Tibial nerve (tissue), 4 donors: ENCODE measurements at places on chromosomes 2 and 18. TPM values are rescaled to one million over a fixed set of nuclear protein-coding genes. Genes with fewer than 3 reads are reported as not detected.

DNA sequence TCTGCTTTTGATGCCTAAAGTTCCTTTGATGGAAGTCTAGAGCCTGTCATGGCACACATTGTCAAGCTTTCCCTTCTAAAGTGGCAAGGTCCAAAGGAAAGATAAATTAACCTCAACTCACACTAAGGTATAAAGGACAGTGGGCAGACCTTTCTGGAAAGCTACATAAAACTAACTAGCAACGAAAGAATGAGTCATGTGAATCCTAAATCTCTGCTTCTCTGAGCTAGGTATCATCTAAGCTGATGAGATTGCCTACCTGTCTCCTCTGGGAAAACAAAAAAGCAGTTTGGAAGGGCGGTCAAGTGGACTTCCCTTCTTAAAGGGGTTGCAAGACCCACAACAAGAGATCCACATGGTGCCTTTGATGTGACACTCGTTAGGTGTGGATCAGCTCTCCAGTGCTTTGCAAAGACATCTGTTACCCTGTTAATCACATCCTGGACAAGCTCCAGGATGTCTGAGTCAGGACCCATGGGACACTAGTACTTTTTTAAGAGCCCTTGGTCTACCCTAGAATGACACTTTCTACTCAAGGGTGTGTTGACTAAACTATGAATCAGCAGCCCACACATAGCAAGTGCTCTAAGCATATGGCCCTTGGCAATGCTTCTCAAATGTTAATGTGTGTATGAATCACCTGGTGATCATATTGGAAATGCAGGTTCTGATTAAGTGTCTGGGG is 173.5 kb downstream of the ALK start:
- no peak overlapping the region for H3K27ac ChIP-seq
- no peak overlapping the region for H3K4me3 ChIP-seq
- no peaks in the 10 kb centered on the region for H3K4me1 ChIP-seq
- H3K36me3 ChIP-seq = no peaks in the 10 kb centered on the region

GRCh38 chr2:174738841-174739240 is 25.4 kb downstream of the CHRNA1 start:
- no peak for DNase-seq
- no peaks in the 10 kb centered on the region for H3K36me3 ChIP-seq
- H3K27ac ChIP-seq = no peak overlapping the region
- no peaks in the 10 kb centered on the region for H3K4me1 ChIP-seq
- H3K4me3 ChIP-seq = no peak overlapping the region

- no peak overlapping the region for H3K27ac ChIP-seq
- no peaks in the 10 kb centered on the region for H3K27me3 ChIP-seq
- no peaks in the 10 kb centered on the region for H3K4me1 ChIP-seq
- no peak for DNase-seq
- no peak overlapping the region for H3K4me3 ChIP-seq
These were observed 4.3 kb downstream of the DSG4 start for GRCh38 chr18:31380912-31381311.

DNA sequence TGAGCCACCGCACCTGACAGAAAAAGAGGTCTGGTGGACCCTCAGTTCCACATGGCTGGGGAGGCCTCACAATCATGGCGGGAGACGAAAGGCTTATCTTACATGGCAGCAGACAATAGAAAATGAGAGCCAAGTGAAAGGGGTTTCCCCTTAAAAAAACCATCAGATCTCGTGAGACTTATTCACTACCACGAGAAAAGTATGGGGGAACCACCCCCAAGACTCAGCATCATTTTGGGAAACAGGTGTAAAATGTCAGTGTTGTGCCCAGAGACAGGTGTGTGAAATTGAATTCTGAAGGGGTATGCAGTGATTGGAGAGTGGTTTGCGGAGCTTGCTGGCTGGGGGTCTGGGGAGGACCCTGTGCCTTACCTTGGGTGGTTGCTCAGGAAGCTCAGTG is 4.6 kb upstream of the D2HGDH start:
- no peak for DNase-seq
- H3K27me3 ChIP-seq = no peaks in the 10 kb centered on the region
- H3K4me3 ChIP-seq = no peak overlapping the region
- no peak overlapping the region for H3K27ac ChIP-seq
- H3K4me1 ChIP-seq = no peaks in the 10 kb centered on the region

DNA sequence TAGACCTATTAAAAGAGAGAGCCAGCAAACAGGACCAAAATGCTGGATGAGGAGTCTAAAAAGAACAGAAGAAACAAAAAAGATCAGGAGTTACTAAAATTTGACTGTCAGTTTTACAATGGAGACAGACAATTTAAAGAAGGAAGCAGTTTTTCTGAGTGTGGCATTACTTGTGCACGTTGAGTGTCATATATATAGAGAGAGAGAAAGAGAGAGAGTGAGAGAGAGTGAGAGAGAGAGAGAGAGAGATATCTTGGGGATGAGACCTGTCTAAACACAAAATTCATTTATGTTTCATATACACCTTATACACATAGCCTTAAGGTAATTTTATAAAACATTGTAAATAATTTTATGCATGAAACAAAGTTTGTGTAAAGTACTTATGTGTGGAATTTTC is 2.1 kb upstream of the GALNT3 start:
- H3K4me1 ChIP-seq = peaks cover 22% of the 10 kb centered on the region
- peaks cover 18% of the 10 kb centered on the region for H3K27me3 ChIP-seq
- no peaks in the 10 kb centered on the region for H3K36me3 ChIP-seq
- no peak overlapping the region for H3K4me3 ChIP-seq
- no peak overlapping the region for H3K27ac ChIP-seq

The CHAC2 gene
- total RNA-seq = 4.8 TPM
